ENCODE measurements at places on chromosomes 12 and 14.

GRCh38 chr14:24080888-24081738, 9.8 kb downstream of the CPNE6 start:
- DNase-seq, result peak; percentile 72

DNA sequence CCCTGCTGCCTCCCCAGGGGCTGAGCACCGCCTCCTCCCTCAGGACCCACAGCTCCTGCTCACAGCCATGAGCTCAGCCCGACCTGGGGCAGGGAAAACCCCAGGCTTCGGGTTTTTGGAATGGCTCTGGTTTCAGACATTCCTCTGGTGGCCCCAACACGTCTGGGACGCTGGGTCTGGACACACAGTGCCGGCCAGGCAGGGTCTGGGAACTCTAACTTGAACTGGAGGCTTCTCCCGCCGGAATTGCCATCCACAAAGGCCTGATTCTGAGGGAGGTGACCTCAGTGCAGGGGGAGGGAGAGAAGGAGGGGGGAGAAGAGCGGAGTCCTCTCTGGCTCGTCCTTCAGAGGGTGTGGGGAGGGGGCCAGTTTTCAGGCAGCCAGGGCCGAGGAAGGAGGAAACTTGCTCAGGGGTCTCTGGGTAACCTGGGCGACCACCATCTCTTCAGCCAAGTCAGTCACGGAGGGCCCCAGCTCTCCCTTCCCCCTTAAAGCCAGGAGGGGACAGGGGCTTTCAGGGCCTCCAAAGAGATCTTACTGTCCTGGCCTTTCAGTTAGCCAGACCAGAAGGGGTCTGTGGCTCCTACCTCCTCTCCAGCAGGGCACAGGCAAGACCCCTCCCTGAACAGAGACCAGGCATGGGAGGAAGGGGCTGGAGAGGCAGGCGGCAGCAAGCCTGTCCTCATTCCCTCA, 19.4 kb downstream of the NCKAP5L start:
- peak; percentile 74 for DNase-seq

DNA sequence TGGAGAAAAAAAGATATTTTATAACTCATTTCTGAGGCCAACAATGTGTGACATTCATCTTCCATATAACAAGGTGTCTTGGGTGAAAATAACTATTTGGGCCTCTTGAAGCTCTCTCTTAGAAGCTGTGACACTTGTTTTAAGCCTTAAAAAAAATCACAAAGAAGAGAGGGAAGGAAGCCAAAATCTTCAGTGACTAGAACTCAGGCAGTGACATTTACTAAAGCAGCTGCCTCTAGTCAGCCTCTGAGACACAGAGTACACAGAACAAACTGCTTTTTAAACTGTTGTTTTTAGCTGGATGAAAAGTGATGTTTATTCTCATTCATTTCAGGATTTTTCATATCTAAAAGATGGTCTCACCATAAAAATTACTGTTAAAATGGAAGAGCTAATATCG, 793.6 kb downstream of the GALC start:
- DNase-seq, result no peak

GRCh38 chr12:48420039-48420775, 52.2 kb upstream of the ANP32D start:
- no peak for DNase-seq

DNA sequence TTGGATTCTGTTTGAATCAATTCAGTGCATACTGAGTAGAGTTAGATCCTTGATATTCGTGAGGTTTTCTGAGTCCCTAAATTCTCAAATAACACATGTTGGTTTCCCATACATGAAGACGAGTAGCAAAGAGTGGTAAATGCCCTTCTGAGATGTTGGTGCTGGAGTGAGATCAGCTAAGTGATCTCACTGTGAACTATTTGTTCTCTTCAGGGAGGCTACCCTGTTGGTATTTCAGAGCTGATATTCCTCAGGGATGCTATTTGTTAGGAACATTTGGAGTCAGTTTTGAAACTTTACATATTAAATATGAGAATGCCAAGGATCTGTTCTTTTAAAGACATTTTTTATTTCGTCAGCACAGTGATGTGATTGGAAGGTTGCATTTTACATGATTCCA, 54.7 kb downstream of the SUSD6 start:
- DNase-seq, result no peak

DNA sequence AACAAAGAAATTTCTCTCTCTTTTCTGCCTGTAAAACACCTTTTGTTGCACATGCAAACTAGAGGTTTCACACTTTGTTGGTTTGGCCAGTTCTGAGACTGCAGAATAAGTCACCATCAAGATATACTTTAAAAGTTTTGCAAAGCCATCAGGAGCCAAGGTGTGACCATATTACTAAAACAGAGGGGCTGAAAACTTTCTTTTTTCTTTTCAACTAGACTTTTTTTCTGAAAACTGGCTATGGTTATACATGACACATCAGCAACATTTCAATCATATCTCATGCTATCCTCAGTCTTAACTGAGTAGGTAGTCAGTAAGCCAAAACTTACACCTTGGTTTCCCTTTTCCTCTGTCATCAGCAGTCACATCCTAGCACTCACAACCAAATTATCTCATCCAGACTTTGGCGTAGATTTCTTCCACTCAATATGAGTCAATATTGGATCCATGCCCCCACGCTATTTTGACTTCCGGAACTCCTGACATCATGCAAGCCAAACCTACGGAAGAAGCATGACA, 4.1 kb upstream of the IFNG start:
- DNase-seq, result no peak

DNA sequence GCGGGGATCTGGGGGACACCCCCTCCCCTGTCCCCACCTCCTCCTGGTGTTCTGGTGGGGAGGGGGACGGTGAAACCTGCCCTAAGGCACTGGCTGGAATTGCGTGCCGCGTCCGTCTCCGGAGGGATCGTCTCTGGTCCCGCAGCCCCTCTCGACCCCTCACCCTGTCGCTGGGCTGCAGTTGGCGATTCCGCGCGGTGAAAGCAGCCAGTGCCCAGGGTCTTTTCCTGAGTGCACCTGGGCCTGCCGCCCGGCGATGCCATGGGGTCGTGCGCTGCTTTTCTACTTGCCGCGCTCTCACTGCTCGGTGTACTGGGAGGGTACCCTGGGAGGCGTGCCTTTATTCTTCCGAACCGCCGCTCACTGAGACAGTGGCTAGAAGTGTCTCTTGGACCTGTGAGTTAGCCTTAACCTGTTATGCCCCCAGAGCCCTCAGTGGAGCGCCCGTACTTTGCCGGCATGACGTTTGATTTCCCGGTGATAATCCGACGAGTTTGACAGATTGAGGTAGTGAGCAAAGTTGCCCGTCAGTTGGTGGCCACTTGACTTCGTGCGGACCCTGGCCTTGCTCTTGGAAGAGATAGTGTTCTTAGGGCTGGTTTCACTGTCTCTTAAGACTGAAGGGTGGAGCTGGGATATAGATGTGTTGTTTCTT, 788 bp downstream of the SFSWAP start:
- no peak for DNase-seq

- no peak for DNase-seq
Measured at GRCh38 chr14:36438883-36439282, 81.1 kb downstream of the NKX2-1 start.

DNA sequence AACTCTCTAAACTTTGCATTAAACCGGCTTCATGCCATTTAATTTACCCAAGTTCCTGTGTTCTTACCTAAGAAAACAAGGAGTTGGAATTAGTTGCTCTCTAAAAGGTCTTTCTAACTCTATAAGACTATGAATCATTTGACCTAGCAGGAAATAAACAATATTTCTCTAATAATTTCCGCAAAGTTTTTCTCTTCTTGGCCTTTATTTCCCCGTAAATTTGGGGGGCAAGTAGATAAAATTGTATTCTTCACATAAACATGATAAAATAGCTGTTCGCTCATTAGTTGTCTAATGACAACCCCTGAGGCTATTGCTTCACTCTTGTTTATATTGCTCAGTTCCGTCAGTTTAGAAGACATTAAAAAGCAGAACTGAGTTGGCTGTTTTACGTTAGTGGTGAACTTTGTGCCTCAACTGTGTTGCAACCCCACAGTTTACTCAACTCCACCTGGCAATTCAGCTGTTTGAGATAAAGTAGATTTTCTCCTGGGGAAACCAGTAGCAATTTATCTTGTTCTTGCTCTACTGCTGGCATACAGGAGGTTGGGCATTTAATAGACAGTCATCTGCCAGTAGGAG, 74.7 kb downstream of the BTG1 start:
- DNase-seq, result no peak

GRCh38 chr12:103814436-103814835, 26.6 kb downstream of the NT5DC3 start:
- no peak for DNase-seq

- peak; percentile 72 for DNase-seq
Measured at GRCh38 chr12:67943141-67943892, 45.9 kb upstream of the IFNG-AS1 start.

Measured in putamen (tissue), 1 donor.